CD4-positive, alpha-beta T cell treated with Interleukin-6 for 4 hours (primary cell): ENCODE measurements at places on chromosomes 2 and 18.

DNA sequence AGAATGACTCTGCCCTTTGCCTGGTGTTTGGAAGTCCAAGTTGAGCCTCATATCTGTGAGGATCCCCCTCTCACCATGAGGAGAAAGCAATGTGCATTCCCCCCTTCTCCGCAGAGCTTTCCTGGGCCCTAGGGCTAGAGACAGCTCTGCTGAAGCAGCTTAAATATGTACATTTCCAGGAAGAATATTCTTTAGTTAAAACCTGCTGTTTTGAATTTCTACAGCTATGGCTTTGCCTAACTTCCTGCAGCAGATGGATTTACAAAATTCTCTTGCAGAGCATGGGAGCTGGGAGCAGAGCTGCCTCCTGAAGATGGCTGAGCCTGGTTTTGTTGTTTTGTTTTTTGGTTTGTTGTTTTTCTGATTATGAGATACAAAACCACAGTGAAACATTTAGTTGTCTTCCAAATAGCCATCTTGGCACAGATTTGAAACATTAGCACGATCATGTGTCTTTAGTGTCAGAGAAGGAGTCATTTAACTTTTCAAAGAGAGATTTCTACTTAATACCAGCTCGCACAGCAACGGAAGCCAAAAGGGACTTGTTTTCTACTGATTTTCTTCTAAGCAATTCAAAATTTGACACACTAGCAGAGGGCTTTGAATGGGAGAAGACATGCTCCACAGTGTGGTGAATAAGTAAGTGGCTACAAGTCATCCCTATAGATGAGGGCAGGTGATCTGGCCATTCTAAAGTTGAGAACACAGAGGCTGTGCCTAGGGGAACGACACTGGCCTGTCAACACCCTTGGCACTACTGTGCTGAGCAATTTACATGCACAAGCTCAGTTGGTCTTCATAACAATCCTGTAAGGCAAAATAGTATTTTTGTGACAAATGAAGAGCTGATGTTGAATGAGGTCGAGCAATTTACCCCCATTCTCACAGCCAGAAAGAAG lies 222.6 kb downstream of the MREG start:
- DNase-seq: no peak

DNA sequence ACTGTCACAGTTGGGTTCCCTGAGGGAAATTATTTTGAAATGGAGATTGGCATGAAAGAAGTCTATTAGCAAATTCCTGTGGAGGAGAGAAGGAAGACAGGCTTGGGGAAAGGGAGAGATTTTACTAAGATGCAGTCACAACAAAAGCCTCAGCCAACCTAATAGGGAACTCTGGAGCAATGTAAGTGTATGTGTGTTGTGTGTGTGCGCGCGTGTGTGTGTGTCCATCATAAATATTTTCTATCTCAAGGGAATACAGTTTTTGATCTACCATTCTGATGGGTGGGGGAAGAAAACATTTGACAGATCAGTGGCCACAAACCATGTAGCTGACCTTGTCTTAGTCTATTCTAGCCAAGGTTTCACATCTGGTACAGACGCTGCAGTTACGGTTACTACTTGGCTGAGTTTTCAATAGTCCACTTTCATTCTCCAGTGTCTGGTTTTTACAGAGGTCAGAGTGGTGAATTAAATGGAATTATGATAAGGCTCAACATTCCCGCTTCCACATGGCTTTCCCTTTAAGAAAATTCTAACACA lies 72.6 kb downstream of the MREG start:
- DNase-seq: no peak

DNA sequence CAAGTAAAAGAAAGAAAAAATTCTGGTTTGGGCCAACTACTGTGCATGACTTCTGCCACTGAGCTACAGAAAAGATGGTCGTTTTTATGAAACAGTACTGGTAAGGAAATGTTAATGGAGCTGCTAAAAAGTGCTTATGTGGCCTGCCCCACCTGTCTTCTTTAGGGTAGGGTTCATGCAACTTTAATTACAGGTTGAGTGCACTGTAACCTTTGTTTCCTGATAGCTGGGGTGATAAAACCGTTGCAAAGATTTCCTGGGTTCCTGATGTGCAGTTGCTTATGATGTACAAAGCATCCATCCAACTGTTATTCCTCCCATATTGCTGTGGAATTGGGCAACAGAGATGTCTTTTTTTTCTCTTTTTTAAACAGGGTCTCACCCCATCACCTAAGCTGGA lies 34.3 kb upstream of the PUM2 start:
- DNase-seq: no peak

DNA sequence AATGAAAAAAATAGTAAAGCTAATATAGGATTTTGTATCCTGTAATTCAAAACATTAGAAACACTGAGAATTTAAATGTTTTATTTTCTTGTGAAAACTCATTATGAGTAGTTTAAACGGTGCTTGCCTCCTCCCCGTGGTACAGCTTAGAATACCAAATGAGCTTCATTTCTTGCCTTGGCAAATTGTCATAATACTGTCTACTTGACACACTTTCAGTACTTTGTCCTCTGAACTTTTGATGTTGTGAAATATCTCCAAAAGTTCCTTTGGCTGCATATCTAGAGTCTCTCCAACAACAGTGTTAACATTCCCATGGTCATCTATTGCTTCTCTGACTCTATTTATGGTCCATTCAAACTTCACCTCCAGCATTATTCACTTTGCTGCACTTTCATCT lies 61.9 kb upstream of the EPB41L5 start:
- no peak for DNase-seq

- DNase-seq: no peak
Observed at GRCh38 chr2:171855401-171855800, 38.6 kb downstream of the SLC25A12 start.

- DNase-seq: no peak
Observed at GRCh38 chr2:53021828-53022227, 745.8 kb upstream of the CHAC2 start.

GRCh38 chr18:7164323-7165004 lies 46.9 kb upstream of the LAMA1 start:
- DNase-seq: no peak

GRCh38 chr2:69208023-69208595 lies 178.9 kb downstream of the GFPT1 start:
- no peak for DNase-seq

DNA sequence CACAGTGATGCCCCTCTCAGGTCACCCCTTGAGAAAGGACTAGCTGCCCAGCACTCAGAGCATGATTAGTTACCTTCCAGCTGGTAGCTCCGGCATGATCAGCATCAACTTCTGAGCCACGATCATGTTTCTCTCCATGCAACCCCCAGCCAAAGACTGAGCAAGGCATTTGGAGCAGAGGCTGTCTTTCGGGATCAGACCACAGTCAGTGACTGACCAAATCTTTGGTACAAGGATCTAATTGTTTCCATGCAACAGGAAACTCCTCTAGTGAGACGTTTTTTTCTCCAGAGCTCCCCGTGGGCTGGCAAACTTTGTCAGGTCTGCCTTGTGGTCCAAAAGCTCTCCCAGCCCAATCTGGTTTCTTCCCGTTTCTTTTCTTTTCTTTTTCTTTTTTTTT lies 244.3 kb downstream of the METTL4 start:
- no peak for DNase-seq

DNA sequence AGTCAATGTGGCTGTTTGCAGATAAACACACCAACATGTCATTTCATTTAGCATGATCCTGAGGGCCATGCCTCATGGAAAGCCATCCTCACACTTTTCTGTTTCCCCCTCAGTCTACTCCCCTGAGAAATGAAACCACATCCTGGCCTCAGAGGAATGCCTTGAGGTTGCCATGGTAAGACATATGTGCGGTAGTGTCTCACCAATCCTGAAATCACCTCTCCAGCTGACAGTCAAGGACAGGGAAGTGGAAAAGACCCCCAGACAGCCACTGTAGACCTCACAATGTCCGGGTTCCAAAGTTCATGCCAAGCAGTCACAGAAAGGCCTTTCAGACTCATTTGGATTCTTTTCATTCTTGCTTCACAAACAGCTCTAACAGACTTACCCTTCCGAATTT lies 175.2 kb upstream of the PKDCC start:
- no peak for DNase-seq
